Peyer's patch (tissue), 4 donors: ENCODE measurements at places on chromosomes 2 and 18. TPM values are rescaled to one million over a fixed set of nuclear protein-coding genes. Genes with fewer than 3 reads are reported as not detected.

- no peak for DNase-seq
These were observed 4.7 kb downstream of the UBXN2A start for GRCh38 chr2:23944976-23945375.

- DNase-seq, result no peak
These were observed 1011.8 kb upstream of the CDH2 start for GRCh38 chr18:29188760-29189159.

DNA sequence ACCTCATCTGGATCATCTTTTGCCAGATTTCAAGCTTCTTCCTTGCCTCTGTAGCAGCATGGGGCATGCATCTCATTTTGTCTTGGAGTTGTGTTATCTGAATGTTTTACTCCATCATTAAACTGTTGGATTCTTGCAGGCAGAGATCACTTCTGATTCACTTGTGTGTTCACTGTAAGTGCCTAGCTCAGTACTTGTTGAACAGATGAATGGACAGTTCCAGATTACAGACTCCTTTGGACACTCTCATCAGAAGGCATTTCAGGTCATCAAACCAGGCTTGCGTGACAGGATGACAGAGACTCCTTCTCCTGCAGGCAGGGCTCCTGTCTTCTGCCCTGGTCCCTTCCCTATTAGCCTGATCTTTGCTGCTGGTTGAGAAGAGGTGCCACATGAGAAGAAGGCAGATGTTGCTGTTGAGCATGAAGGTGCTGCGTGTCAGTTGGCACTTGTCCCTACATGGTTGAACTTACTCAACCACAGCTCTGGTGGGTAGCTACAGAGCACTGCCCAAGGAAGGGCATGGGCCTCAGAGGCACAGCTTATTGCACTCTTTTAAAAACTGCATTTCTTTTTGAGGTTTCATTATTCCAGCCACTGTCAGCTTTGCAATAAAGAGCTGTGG is 58.9 kb downstream of the INPP4A start:
- no peak for DNase-seq

DNA sequence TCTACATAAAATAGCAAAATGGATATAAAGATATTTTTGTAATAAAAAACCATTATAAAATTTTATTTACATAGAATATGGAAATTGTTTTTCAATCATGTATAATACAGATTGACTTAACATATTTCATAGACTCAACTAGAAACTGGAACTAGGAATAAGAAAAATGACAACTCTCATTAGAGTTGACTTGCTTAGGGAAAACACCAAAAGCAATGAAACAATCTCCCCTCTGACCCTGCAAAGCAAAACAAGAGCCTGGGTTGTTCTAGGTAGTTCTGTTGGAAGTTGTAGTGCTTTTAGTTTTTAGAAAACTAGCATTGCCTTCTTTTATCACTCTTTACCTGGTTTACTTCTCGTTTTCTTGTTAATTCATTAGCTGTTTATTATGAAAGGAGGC is 32.2 kb upstream of the MTIF2 start:
- DNase-seq, result no peak

GRCh38 chr2:121796239-121796638 is 40.8 kb downstream of the TSN start:
- no peak for DNase-seq

GRCh38 chr18:6543330-6543908 is 128.7 kb upstream of the L3MBTL4 start:
- no peak for DNase-seq

GRCh38 chr2:104078431-104079157 is 775.3 kb upstream of the POU3F3 start:
- no peak for DNase-seq

DNA sequence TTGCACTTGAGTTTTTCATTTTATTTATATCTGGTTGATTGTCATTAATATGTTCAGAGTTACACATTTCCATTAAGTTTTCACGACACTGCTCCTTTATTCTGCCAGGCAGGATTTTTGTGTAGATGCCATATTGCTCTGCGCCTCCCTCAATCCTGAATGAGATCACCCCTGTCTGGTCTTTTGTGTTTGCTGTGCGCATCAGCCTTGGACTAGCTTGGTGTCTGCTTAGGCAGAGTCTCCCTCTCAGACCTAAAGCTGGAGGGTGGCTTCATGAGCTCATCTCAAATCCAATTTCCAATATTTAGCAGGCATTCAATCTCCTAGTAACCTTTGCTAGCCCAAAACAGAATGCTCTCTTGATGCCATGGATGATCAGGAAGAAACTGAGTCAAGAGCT is 137.4 kb downstream of the SMAD7 start:
- DNase-seq, result peak; percentile 8

DNA sequence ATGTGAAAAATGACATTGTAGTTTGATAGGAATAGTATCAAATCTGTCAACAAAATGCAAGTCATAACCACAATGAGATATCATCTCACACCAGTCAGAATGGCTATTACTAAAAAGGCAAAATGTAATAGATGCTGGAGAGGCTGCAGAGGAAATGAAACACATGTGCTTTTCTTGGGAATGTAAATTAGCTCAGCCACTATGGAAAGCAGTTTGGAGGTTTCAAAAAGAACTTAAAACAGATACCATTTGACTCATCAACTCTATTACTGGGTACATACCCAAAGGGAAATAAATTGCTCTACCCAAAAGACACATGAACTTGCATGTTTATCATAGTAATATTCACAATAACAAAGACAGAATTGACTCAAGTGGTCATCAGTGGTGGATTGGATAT is 572.6 kb downstream of the TRIB2 start:
- no peak for DNase-seq

DNA sequence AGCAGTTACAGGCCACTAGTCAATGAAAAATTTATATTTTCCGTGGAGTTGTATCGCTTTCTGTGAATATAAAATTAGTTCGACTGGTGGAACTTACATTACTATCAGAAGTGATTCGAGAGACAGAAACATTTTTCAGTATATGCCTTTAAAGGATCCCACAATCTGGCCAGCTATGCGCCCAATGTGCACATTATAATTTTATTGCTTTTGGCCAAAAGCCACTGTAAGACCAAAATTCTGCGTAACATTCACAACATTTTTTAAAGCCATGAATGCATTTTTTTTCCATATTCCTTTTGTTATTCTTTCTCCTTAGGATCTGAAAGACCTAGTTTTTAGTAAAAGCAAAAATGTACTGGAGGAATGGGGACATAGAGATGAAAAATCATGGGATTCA is 131.0 kb upstream of the CHAC2 start:
- DNase-seq, result no peak

DNA sequence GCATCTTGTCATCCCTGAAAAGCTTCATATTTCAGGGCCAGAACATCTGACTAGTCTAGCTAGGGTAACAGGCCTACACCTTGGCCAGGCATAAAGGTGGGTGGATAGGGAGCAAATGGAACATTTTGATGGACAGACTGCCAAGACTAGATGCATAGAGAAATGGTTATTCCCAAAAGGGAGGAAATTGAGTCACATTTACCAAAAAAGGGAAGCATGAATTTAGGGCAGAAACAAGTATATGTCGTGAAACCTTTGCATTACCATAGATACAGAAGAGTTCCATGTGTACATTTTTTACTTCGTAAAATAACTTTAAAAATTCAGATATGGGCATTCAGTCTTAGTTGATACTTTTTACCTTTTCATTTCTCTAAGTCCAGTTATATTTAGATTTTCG is 101.3 kb upstream of the ZEB2 start:
- DNase-seq, result no peak

DNA sequence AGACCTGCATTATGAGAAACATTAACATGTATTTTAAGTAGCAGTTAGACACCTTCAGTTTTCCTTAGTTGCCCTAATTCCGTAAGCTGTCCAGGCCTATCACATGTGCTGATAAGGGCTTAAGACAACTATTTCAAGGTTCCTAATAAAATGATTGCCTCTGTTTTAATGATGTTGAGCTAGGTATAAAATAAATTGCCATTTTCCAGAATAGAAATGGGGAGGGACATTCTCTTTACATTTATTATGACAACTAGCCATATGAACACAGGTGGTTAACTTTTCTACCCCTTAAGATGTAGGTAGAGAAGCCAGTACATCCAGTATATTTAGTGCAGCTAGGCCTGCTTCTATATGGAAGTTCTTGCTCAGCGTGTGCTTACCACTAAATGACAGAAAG is 65.9 kb downstream of the SOCS6 start:
- DNase-seq, result no peak

GRCh38 chr18:658947-659533 is 1.6 kb downstream of the TYMS start:
- no peak for DNase-seq

DNA sequence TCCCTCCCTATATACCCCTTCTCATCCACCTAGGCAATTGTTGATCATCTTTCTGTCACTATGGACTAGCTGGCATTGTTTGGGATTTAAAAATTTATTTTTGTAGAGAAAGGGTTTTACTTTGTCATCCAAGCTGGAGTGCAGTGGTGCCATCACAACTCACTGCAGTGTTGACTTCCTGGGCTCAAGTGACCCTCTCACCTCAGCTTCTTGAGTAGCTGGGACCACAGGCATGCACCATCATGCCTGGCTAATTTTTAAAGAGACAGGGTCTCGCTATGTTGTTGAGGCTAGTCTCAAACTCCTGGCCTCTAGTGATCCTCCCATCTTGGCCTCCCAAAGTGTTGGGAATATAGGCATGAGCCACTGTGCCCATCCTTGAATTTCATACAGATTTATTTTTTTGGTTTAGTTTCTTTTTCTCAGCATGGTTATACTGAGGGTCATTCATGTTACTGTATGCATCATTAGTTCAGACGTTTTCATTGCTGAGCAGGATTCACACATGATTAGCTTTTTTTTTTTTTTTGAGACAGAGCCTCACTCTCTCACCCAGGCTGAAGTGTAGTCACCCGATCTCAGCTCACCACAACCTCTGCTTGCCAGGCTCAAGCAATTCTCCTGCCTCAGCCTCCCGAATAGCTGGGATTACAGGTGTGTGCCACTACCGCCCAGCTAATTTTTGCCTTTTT is 8.6 kb upstream of the PCARE start:
- no peak for DNase-seq

GRCh38 chr2:239575931-239576445 is 175.2 kb upstream of the HDAC4 start:
- no peak for DNase-seq

- no peak for DNase-seq
These were observed 521 bp downstream of the MYCN start for GRCh38 chr2:15940661-15941480.

GRCh38 chr18:31447530-31448191 is at the start of gene DSG3:
TSS of gene DSG3 (plus strand) at chr18:31447741. CDS start at chr18:31447878, 137 bp downstream.
- no peak for DNase-seq

- DNase-seq, result no peak
These were observed 4.9 kb downstream of the ALPK2 start for GRCh38 chr18:58624011-58624410.

GRCh38 chr18:75230163-75231052 is 19.8 kb downstream of the TSHZ1 start:
- DNase-seq, result no peak

GRCh38 chr2:66080127-66080526 is 354.8 kb upstream of the MEIS1 start:
- no peak for DNase-seq

- DNase-seq, result peak; percentile 38
These were observed 37.2 kb upstream of the DNMT3A start for GRCh38 chr2:25378731-25379490.

- DNase-seq, result no peak
These were observed 164.2 kb downstream of the C1D start for GRCh38 chr2:67898595-67898994.

DNA sequence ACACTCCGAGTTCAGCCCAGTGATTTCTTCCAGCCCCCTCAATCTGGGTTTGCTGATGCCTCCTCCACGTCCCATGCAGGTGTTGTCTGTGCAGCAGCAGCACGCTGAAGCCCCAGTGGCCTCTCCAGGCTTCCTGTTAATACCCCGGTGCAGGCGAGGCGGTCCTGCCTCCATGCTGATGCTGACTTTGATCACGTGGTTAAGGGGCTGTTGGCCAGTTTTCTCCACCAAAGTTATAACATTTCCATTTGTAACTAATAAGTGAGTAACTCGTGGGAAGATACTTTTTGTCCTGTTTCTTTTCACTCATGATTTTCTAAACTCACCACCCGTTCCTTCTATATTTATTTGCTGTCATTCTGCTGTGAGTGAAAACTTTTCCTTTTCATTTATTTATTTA is 42.5 kb upstream of the TMEM18 start:
- DNase-seq, result no peak

GRCh38 chr2:73907840-73908452 is 15.1 kb downstream of the ACTG2 start:
- DNase-seq, result peak; percentile 66

- DNase-seq, result no peak
These were observed 35.9 kb downstream of the EPC2 start for GRCh38 chr2:148680462-148680861.

DNA sequence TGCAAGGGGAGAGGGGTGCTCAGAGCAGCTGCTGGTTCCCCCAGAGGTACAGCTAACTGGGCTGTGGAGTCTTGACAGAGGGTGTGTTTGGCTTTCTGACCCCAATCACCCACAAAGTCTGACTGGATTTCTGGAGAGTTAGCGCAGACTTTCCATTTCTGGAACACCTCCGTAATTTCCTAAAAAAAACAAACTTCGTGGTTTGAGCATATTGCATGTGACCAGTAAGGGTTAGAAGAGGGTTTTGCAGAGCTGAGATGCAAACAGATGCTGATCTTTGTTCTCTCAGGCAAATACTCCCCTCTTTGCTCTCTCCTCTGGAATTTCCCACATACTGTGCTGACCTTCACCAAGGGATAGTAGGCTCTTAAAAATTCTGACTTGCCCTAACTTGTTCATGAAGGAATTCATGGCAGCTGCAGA is 44.5 kb upstream of the TMEM247 start:
- no peak for DNase-seq

OTX1 gene
- total RNA-seq, result not detected

GALNT13 gene
- total RNA-seq, result 2.4 TPM

CROCC2 gene
- total RNA-seq, result 0.83 TPM

IWS1 gene
- total RNA-seq, result 57.9 TPM

EPC2 gene
- 32.4 TPM for total RNA-seq

RTP5 gene
- total RNA-seq, result not detected

GATA6 gene
- 118 TPM for total RNA-seq

RAB10 gene
- 88.3 TPM for total RNA-seq

NHEJ1 gene
- total RNA-seq, result 75.5 TPM

NT5C1B gene
- not detected for total RNA-seq
